NCI-H1436 (cell line): ENCODE measurements at places on chromosomes 4 and X.

GRCh38 chr4:81307991-81308390, 93.0 kb upstream of the PRKG2 start:
- DNase-seq, result no peak

GRCh38 chr4:3335385-3335784, 42.6 kb downstream of the RGS12 start:
- no peak for DNase-seq

GRCh38 chr4:186666750-186667149, 56.9 kb downstream of the FAT1 start:
- DNase-seq, result no peak

- DNase-seq, result no peak
These were observed 877 bp upstream of the NKX1-1 start for GRCh38 chr4:1406981-1407656.

- DNase-seq, result no peak
These were observed 1167.8 kb upstream of the PRKX start for GRCh38 chrX:4881277-4881676.

GRCh38 chrX:113919387-113919786, 664.5 kb upstream of the HTR2C start:
- DNase-seq, result no peak

- DNase-seq, result peak; percentile 14
These were observed 2.5 kb downstream of the NYX start for GRCh38 chrX:41449615-41450014.

DNA sequence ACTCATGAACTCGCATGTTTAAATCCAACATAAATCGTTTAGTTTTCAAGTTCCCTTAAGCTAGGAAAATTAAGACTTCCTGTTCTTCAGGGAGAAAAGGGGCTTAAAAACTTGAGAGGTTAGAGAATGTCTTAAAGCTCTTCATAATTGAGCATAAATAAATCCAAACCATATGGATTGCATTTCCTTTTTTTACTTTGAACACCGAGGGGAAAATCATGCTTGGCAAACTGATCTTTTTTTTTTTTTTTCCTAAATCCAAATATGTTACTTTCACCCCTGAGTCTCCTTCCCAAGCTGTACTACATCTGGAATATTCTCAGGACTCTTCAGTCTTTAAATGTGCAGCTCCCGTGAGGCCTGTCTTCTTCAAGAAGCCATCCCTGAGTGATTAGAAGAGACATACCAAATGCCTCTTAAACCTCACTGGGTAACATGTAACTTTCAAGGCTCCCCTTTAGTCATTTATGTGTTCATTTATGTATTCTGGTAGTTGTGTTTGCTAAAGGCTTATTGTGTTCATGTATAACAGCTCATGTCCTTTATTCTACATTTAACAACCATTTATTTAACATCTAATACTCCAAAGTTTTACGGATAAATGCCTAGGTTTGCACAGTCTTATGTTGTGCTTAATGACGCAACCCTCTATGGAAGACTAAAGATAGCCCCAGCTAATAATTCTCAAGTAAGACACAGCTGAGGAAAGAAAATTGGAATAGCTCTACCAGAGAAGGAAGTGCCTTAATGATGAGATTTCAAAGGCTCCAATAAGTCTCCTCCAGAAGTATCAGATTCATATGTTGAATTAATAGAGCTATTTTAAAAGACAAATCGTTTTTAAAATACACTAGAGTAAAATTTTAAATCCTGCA, 107.0 kb downstream of the AGTR2 start:
- DNase-seq, result no peak

- DNase-seq, result no peak
These were observed 369.8 kb downstream of the DTHD1 start for GRCh38 chr4:36651253-36651652.

GRCh38 chr4:6694177-6694901, 661 bp downstream of the S100P start:
- no peak for DNase-seq

DNA sequence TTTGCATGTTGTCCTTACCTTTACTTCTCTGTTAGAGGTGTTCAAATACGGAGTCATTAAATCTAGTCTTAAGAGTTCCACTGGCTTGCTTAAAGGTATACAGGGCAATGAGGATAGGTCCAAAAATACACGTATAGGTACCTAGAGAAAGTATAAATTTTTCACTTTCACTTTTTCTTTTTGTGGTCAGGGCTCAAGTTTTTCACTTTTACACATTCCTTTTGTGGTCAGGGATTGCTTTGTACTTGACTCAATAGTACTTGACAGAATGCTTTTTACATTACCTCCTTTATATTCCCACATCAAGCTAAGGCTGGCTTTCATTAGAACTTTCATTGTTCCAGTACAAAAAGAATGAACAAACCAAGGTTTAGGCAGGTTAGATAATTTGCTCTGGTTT, 21.7 kb downstream of the TMEM184C start:
- no peak for DNase-seq

GRCh38 chrX:130108647-130109428, 1.5 kb downstream of the ELF4 start:
- no peak for DNase-seq

DNA sequence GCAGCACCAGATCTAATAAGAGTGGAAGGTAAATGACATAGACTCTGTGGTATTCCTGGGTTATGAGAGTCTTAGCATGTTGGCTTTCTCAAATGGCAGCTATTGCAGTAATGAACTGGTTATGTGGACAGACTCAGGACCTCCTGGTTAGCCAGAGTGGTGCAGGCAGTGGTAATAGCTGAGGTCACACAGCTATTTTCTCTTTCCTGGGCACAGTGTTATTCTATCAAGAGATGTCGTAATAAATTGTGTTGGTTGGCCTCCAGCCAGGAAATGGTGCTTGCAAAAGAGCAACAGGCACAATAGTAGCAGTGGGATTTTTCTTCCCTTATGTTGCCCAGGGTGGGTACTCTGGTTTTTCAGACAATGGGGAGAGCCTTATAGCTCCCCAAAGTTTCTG, 279.2 kb upstream of the FGF16 start:
- no peak for DNase-seq

GRCh38 chrX:50115973-50116372, 84.8 kb downstream of the AKAP4 start:
- DNase-seq, result no peak

DNA sequence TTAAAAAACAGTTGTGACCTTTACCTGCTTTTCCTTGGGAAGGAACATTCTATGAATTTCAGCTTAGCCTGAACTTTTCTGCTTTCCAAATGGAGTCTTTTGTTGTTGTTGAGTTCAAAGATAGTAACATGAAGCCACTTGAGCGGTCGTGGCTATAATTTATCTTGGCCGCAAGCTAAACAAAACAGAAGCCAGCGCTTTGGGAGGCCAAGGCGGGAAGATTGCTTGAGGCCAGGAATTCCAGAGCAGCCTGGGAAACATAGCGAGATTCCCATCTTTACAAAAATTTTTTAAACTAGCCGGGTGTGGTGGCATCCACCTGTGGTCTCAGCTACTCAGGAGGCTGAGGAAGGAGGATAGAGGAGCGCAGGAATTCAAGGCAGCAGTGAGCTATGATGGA, 29.9 kb downstream of the TKTL1 start:
- no peak for DNase-seq

DNA sequence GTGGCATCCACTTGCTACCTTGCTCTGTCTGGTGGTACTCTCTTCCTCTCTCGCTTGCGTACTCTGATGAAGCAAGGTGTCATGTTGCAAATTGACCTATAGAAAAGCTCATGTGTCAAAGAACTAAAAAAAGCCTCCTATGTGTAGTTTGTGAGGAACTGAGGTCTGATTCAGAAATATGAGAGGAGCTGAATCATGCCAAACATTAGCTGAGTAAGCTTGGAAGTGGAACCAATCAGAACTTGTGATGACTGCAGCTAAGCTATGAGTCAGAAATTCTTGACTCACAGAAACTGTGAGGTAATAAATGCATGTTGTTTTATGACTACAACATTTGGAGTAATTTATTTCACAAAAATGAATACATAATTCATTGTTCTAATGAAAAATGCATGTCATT, 2138.8 kb downstream of the PCDH7 start:
- DNase-seq, result no peak

- DNase-seq, result no peak
These were observed 182.9 kb downstream of the MAML3 start for GRCh38 chr4:139971111-139971510.

DNA sequence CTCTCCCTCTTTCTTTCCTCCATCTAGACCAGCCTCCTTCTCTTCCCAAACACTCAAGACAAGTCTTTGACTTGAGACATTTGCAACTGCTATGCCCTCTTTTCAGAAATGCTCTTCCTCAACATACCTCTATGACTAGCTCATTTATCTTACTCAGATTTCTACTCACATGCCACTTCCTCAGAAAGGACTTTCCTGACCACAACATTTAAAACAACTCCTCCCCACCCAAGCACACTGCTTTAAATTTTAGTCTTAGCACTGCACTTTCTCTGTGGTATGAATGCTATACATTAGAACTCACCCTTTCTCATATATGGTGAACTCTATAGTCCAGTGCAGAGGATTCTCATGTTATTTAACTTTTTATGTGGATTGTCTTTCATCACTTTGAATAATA, 28.4 kb upstream of the SULT1E1 start:
- no peak for DNase-seq

DNA sequence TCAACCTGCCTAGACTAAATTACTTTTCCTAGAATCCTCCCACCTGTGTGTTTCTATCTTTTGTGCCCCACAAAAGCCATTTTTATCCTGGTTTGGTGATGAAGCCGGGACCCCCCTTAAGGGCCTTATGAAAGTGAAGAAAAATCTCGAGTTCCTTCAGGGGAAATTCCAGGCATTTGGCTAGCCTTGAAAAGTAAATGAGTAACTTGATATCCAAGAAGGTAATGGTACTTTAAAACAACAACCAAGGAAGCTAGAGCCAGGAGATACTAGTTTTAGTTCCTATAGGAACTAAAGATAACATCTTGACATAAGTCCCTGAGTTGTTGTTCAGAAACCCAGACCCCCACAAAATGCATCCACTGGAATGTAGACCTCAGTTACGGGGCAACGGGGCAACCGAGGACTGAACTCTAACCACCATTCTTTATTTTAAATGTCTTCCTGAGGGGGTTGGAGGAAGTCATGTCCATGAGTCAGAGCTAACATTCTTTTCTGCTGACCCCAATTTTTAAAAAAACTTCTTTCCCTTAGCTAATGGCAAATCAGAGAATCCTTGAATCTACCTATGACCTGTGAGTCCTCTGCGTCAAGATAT, 73.9 kb downstream of the VCX3A start:
- no peak for DNase-seq

DNA sequence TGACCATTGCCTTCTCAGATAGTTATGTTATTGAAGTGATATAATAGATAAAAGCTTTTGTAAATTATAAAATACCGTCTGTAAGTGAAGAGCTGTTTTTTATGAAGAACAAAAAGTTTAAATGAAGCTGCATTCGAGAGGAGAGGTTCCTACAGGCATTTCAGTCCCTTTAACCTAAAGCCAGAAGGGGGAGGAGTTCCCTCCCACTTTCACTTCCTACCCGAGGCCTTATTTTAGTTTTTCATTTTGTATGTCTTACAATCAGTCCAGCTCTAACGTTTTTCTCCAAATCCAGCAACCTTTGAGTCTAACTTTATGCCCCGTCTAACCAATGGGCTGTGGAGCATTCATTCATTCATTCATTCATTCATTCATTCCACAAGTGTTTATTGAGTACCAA, 16.5 kb upstream of the SOX3 start:
- no peak for DNase-seq
